ENCODE measurements at places on chromosomes 6 and 20.

GRCh38 chr20:41228858-41229257 lies 88.7 kb downstream of the ZHX3 start:
- DNase-seq = no peak

- peak; percentile 44 for DNase-seq
Observed at GRCh38 chr6:166586424-166587156, at the start of gene RAMACL. RAMACL (minus strand) TSS chr6:166586678; CDS start chr6:166586477, 201 bp downstream.

- DNase-seq = peak; percentile 17
Observed at GRCh38 chr6:151958332-151958731, 150.8 kb downstream of the ESR1 start.

GRCh38 chr6:129029778-129030177 lies 146.8 kb downstream of the LAMA2 start:
- DNase-seq = no peak

GRCh38 chr20:21259346-21259745 lies 43.8 kb upstream of the XRN2 start:
- no peak for DNase-seq

DNA sequence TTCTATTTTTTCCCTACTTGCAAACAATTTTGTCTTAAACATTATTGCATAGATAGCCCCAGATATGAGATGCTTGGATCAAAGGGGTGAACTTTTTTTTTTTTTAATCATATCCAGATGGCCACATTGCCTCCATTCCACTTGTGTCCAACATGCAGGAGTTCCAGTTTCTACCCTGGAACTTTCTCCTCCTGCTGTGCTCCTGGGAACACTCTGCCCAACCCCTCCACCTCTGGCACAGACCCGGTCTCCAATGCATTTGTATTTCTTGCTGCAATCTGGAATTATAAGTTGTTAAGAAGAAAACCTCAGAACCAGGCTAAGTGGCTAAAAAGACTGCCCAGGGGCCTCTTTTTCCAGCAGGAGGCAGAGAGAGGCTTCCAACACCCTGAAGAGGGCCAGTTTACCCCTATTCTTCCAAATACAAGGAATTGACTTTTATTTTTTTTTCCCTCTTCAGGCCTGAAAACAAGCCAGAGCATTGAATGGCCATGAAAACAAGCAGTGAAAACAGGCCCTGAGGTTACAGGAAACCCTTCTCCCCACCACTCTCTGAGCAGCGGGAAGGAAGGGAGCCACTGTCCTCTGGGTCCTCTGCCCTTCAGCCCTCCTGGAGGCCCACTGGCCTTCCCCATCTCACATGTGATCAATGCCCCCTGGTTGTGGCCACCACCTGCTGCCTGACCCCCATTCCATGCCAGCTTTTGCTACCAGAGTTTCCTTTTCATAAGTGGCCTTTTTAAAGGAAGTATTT lies 44.3 kb downstream of the PDYN start:
- DNase-seq = no peak

DNA sequence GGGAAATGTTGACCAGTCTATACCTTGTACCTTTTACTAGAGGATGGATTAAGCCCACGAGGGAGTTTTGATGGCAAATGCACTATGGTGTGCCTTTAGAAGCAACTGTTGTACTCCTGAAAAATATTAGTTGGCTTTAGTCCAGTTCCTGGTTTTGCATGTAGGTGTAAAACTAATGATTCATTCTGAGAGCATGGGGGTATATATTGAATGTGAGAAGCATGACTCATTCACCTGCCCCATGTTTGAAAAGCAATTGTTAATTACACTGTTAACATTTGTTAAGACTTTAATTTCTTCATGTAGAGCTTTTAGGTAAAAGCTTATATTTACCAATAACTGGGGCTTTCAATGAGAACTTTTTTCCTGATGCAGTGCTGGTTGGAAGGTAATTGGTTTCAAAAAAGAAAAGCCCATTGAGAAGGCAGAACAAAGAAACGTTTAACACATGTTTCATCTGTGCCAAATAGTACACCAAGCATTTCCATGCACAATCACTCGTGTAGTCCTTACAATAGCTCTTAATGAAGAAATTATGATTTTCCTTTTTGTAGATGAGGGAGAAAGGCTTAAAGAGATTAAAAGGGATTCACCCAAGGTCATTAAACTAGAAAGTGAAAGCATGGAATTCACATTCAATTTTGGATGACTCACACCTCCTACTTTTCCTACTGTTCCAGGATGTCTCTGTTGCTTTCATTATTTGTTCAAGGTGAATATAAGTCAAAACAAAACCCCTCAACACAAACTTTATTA lies 134.1 kb downstream of the CCDC170 start:
- no peak for DNase-seq

GRCh38 chr20:9985773-9986172 lies 49.0 kb upstream of the ANKEF1 start:
- DNase-seq = no peak

All from hematopoietic multipotent progenitor cell treated with erythropoietin and hydrocortisone succinate and interleukin-3 and kit ligand, for 6 days (in vitro differentiated cells).